Esophagus squamous epithelium (tissue), 5 donors: ENCODE measurements at places on chromosomes 6 and 20. TPM values are rescaled to one million over a fixed set of nuclear protein-coding genes. Genes with fewer than 3 reads are reported as not detected.

The CPNE5 gene
- 1.4 TPM for total RNA-seq

GRCh38 chr6:8588176-8588575 is 152.8 kb upstream of the SLC35B3 start:
- no peak for DNase-seq

DNA sequence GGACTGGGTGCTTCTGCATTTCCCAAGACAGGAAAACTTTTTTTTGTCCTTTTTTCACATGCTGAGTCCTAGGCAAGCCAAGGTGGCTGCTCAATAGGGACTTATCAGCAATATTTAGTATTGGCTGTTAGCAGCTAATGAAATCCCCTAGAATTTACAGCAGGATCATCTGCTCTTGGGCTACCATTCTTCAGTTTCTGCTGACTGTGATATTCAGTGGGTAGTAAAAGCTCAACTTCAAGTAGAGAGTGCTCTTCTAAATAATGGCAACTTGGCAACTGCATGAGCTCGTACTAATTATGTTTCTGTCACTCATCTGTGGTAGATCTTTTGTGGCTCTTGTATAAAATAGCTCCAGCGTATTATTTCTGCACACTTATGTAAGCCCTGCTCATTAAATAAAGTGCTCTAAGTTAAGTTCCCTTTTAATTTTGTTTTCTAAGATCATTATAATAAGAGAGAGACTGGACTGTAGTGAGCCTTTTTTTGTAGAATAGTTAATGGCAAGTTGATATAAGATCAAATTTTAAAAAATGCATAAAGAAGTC is 110.3 kb downstream of the SLC35F1 start:
- no peak for DNase-seq

- DNase-seq: no peak
Observed at GRCh38 chr6:90131614-90132423, 164.8 kb downstream of the BACH2 start.

DNA sequence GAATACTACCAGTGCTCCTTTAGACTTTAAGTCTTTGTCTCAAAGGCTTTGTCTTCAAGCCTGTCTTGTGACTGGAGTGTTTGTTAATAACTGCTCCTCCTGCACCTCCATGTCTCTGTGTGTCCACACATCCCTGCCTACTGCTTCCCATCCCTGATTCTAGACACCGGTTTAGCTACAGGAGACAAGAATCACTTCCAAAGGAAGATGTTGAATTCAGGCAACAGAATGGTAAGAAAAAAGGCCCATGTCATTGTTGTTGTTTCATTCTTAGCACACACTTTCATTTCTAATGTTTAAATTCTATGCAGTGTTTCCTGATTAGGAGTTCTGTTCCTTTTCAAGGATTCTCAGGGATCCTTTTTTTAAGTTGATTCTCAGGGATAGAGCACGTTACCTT is 293.6 kb upstream of the STXBP5 start:
- no peak for DNase-seq

The SAMD10 gene
- total RNA-seq: 8.4 TPM

DNA sequence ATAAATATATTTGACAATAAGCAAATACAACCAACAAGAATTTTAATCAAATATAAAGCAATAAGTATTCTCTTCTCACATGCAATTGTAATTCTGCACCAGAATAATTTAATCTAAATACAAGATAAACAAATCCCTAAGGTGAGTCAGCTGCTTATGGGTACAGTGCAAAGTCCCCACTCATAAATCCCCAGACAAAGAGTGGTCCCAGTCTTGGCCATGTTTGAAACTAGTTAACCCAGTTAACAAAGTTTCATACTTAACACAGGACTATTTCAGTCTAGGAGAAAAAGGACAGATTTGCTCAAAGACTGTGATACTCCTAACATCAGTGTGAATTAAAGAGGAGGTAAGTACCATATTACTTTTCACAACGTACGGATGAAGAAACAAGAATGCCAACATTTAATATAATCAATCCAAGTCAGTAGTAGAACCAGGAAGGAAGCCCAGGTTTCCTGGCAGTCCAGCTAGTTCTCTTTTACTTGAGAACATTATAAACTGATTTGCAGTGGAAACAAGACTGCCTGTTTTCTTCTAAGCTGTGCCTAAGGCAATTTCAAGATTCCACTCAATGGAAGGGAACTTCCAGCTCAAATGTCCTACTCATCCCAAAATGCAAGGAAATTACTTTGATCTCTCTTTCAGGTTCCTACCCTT is 10.4 kb downstream of the SAMD3 start:
- DNase-seq: no peak

GRCh38 chr6:39196673-39197091 is 32.6 kb downstream of the KCNK5 start:
- no peak for DNase-seq

DNA sequence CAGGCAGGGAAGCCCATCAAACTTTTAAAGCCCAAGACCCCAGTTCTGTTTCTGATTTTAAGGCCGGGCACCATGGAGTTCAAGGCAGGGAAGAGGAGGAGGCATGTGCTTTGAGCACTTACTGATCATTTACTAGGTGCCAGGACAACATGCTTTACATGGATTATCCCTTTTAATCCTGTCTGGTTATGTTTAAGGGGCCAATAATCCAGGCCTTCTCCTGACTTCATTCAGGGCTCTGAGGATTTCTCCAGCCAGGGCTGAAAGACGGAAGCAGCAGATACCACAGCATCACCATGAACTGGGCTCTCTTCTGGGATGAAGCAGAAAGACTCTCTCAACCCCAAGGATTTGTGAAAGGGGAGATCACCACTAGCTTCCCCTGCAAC is 4.1 kb downstream of the CCND3 start:
- no peak for DNase-seq

- no peak for DNase-seq
Observed at GRCh38 chr20:40636486-40636885, 52.5 kb downstream of the MAFB start.

The ENTPD6 gene
- 26.5 TPM for total RNA-seq

GRCh38 chr6:142860498-142860897 is 84.5 kb downstream of the HIVEP2 start:
- no peak for DNase-seq

The DHX35 gene
- total RNA-seq: 14.7 TPM

The TXLNB gene
- total RNA-seq: 1.1 TPM

DNA sequence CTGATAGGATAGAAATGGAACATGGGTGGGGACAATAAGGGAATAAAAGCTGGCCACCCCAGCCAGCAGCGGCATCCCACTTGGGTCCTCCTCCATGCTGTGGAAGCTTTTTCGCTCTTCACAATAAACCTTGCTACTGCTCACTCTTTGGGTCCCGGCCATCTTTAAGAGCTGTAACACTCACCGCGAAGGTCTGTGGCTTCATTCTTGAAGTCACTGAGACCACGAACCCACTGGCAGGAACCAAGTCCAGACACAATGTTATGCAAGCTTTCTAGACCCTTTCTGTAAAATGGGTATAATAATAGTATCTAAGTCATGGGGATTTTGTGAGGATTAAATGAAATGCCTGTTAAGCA is 48.9 kb upstream of the EZR start:
- DNase-seq: no peak

- no peak for DNase-seq
Observed at GRCh38 chr6:169807229-169807628, 55.8 kb downstream of the ERMARD start.

The HLA-DRB1 gene
- total RNA-seq: 20.2 TPM

The MACROD2 gene
- 1.8 TPM for total RNA-seq

- DNase-seq: no peak
Observed at GRCh38 chr20:13008761-13009681, at the start of gene SPTLC3. Gene SPTLC3, plus strand, starts transcription at chr20:13008972. Its CDS starts 296 bp downstream, at chr20:13009268.

The BPIFB2 gene
- 93.5 TPM for total RNA-seq

The TPD52L1 gene
- total RNA-seq: 202 TPM

The HLA-DQB2 gene
- 1.7 TPM for total RNA-seq

The KHDC1L gene
- total RNA-seq: not detected

The PTK6 gene
- 52.6 TPM for total RNA-seq

The RBM24 gene
- total RNA-seq: 0.18 TPM

DNA sequence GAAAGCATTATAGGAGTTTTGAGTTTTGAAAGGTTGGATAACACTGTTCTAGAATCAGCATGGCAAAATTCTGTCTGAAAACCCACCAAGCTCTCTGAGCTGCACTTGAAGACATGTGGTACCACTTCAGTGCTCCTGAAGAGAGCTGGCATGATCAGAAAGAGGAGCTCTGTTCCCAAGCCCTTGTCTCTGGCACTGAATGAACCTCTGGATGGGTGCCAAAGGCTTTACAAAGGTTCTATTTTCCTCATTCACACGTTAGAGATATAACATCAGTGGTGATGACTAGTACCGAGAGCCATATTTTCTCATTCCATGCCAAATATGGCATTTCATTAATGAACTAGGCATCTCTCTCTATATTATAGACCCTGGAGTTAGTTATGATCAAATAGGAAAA is 301.8 kb upstream of the ID4 start:
- DNase-seq: no peak

The CST5 gene
- total RNA-seq: not detected

The NOX3 gene
- not detected for total RNA-seq

The BNIP5 gene
- total RNA-seq: not detected

- no peak for DNase-seq
Observed at GRCh38 chr20:38698541-38698940, 25.7 kb upstream of the SLC32A1 start.

DNA sequence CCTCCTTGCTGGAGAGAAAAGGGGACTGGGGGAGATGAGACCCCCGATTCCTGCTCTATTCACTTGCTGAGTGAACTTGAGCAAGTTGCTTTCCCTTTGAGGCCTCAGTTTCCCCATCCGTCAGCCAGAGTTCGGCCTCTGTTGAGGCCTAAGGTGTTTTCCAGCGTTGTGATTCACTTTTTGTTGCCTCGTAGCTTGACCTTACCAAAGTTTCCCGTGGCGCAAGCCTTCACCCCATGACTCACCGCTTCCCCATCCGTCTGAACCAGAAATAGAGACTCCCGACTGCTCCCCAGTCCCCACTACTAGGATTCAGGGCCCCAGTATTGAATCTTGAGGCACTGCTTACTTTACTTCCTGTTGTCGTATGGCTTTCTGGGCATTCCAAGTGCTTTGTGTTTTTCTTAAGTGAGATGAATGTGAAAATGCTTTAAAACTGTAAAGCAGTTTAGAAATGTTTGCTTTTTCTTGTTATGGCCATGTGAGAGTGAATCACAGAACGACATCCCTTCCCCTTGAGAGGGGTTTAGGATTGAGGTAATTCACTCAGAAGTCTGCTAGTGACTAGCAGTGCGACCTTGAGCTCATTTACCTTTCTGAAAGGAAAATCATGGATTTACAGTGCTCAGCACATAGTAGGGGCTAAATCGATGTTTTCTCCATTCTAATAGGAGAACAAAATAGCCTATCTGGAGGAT is 1.2 kb downstream of the CHMP4B start:
- no peak for DNase-seq

GRCh38 chr6:6105472-6106036 is 98.8 kb upstream of the NRN1 start:
- DNase-seq: no peak

GRCh38 chr6:96651816-96652215 is 88.9 kb downstream of the FHL5 start:
- DNase-seq: no peak

The POPDC3 gene
- not detected for total RNA-seq

GRCh38 chr6:11653028-11653583 is 115.6 kb downstream of the TMEM170B start:
- no peak for DNase-seq

The C20orf202 gene
- total RNA-seq: not detected

The SLC17A4 gene
- not detected for total RNA-seq

The DEFB132 gene
- total RNA-seq: not detected

The TMEM217 gene
- 4.7 TPM for total RNA-seq

DNA sequence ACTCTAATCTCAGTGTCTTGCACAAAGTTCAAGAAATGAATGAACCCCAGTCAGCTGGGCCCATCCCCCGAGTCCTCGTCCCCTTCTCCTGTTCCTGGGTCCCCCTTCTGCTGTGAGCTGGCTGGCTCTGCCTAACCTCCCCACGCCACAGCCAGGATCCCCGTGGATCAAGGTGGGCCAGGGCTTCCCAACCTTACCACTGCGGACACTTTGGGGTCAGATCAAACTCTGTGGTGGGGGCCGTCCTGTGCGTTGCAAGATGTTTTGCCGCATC is 116.2 kb downstream of the SULF2 start:
- DNase-seq: no peak
